ENCODE measurements at places on chromosomes 1 and 21.

GRCh38 chr1:208181364-208181763, 62.8 kb downstream of the PLXNA2 start:
- DNase-seq = no peak

- no peak for DNase-seq
Measured at GRCh38 chr1:157831968-157832626, 9.5 kb downstream of the CD5L start.

- no peak for DNase-seq
Measured at GRCh38 chr1:181646710-181647109, 163.4 kb downstream of the CACNA1E start.

DNA sequence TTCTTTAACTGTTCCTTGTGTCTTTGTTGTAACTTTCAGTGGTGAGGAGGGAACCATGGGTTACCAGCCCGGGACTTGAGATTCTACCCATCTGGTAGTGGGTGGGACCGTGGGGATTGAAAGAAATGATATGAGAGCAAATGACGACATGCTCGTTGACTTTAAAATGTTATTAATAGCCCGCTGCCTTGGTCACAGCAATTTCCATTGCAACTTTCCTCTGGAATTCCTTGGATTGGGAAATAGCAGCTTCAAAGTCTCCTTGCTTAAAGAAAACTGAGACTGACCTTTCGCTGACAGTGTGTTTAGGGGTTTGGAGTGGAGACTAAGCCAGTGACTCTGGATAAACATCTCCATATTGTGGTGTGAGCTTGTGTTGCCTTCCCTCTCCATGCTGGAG, 44.2 kb upstream of the MARK1 start:
- no peak for DNase-seq

- no peak for DNase-seq
Measured at GRCh38 chr1:30892671-30893073, 15.9 kb downstream of the SDC3 start.

- DNase-seq = no peak
Measured at GRCh38 chr1:175274368-175274767, 81.8 kb upstream of the KIAA0040 start.

DNA sequence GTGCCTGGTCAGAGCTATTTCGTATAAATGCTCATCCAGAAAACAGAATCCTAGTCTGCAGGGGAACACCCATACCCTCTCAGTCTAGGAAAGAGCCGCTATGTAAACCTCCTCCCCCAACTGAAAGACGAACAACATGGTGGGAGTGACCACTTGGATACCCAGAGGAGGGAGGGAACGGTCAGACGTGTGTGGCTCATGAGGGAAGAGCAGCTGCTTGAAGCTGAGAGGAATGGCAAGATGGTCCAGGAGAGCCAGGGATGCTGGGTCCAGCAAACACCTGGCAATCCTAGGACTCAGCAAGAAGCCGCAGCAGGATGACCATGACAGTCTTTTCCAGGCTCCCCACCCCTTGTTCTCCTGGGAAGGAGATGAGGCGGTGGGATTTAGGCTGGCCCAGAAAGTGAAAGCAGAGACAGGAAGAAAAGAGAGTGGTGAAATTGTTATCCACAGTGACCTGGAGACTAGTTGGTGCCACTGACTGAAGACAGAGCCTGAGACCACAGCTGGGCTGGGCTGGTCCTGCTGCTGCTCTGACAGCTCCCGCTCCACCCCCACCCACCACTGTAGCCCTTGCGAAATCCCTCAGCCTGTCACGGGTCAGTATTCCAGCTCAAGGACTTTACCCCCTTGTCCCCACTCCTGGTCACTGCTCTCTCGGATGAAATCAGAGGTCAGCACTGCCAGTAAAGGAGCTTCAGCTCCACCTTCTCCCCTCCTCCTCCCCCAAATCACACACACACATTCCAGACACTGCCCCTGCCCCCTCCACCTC, 3.6 kb downstream of the CERS2 start:
- DNase-seq = no peak

DNA sequence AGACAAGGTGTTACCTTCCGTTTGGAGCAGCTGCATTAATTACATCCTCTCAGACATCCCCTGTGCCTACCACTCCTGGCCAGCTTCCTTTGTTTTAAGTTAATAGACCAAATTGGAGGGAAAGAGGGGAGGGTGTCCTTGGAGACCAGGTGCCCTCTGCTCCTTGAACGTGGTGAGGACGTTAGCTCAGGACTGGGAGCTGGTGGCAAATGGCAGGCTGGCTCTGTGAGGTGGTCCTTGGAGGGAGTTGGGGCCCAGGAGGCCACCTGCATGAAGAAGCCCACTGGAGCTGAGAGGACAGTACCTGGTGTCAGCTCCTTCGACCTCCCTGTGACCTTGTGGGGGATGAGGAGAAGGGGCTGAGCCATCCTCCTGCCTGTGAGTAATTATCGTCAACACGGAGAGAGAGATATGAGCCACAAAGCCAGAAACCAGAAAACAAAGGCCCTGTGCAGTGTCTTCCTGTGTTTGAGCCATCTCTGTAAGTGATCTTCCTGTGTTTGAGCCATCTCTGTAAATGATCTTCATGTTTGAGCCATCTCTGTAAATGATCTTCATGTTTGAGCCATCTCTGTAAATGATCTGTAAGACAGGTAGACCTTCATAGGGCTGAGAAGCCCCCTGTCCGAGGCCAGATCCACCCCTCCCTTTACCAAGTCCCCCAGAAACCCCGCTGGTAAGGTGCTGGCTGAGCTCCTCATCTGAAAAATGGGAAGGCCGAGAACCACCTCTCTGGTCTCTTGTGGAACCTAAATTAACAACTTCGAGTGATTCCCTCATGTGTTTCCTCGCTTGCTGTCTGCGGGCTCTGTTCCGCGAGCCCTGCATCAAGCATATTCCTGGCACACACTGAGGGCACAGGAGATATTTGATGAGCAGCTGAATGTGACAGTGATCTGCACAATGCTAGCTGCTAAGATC, 126.0 kb downstream of the CAMTA1 start:
- no peak for DNase-seq

GRCh38 chr1:219312967-219313366, 139.3 kb downstream of the LYPLAL1 start:
- DNase-seq = no peak

GRCh38 chr1:46508757-46509156, 19.1 kb downstream of the DMBX1 start:
- no peak for DNase-seq

GRCh38 chr1:228987736-228988506, 252.6 kb downstream of the RHOU start:
- DNase-seq = no peak

GRCh38 chr1:237672748-237673147, 218.0 kb downstream of the ZP4 start:
- DNase-seq = no peak

GRCh38 chr1:8398086-8398485, 80.2 kb downstream of the SLC45A1 start:
- no peak for DNase-seq

GRCh38 chr1:1407636-1408318, 684 bp upstream of the MRPL20 start:
- DNase-seq = no peak

GRCh38 chr1:26692211-26692792, 3.5 kb upstream of the ARID1A start:
- DNase-seq = peak; percentile 72

- no peak for DNase-seq
Measured at GRCh38 chr1:167644551-167644950, 14.5 kb downstream of the RCSD1 start.

DNA sequence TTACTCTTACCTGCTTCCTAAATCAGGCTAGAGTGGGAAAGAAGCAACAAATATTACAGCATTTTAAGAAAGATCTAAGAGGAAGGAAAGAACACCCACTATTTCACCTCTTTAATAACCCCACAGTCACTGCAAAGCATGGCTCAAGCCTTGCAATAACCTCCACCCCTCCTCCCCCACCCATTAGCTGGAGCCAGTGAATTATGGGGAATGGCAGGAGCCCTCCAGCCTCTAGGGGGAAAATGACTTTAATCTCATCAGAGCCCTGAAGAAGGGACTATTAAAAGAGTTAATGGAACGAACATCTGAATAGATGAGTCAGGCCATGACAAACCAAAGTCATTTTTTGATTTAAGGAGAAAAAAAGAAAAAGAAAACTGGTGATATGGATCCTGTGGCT, 630.7 kb upstream of the PLXNA2 start:
- no peak for DNase-seq

DNA sequence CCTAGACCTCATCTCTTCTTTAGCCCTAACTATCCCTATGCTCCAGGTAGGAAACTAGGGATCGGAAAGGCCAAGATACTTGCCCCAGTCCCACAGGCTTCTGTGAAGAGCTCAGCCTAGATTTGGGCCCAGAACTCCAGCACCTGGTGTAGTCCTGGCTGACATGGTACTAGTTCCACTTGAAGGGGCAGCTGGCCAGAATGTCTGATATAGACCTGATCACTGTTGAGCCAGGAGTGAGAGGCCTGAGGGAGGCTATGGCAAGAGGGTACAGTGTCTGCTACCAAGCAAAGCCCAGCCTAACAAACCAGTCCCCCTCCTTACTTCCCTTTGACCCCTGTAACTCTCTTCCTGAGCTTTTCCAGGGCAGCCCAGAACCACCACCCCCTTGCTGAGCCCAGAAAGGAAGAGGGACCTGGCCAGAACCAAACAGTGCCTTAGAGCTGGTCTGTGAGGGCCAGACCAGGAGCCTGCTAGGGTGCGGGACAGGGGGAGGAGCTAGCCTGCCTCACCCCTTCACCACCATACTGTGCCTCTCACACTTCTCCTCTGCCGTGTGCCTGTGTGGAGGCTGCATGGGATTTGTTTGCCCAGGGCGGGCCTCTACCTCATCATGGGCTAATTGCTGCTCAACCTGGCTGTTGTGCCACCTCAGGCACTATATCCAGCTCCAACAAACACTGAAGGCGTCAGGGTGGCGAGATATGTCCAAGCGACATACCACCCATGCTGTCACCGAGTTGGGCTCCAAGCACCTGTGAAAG, 10.9 kb downstream of the POMGNT1 start:
- DNase-seq = no peak

- DNase-seq = no peak
Measured at GRCh38 chr1:6517435-6517851, 26.0 kb upstream of the PLEKHG5 start.

GRCh38 chr1:2180297-2181245, 14.0 kb downstream of the FAAP20 start:
- no peak for DNase-seq

- DNase-seq = no peak
Measured at GRCh38 chr1:46490406-46490655, 695 bp downstream of the DMBX1 start.

DNA sequence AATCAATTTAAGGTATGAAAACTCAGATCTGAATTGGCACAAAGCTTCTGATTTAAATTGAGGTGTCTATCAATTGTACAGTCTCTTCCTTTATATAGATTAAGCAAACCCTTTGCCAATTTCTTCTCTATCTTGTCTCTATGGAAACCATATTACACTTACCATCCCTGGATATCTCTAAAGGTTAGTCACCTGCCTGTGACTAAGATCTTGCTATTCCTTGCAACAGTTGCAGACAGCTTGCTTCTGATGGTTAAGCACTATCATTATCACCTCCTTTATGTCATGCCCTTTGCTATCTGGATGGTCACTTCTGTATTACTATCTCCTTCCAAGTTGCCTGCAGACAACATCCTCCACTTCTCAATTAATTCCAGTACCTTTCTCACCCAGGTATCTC, 998.6 kb upstream of the B3GALT2 start:
- no peak for DNase-seq

- no peak for DNase-seq
Measured at GRCh38 chr1:68723791-68724190, 226.9 kb upstream of the DEPDC1 start.

- DNase-seq = peak; percentile 39
Measured at GRCh38 chr1:77281491-77282186, at the start of gene AK5. Gene AK5 (plus strand): TSS chr1:77282019. CDS start chr1:77282314, 295 bp downstream.

GRCh38 chr1:176211396-176212165, 4.5 kb upstream of the COP1 start:
- DNase-seq = no peak

- no peak for DNase-seq
Measured at GRCh38 chr1:109912873-109913272, 2.2 kb downstream of the CSF1 start.

- no peak for DNase-seq
Measured at GRCh38 chr1:155124503-155125463, 2.9 kb upstream of the EFNA1 start.

DNA sequence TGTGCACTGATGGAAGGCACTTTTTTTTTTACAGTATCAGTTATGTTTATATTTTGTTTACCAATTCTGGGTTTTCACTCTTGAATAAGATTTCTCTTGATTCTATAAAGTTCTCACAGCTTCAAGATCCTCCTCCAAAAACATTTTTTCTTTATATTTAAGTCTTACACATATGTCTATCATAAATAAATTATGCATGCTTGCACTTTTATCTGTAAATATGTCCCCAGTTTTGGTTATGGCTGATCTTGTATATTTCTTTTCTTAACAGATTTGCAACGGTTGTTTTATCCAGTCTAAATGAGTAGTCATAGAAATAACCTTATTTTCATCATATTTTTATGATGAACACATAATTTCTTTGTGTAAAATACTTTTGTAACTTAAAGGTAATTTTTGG, 1456.5 kb downstream of the MRPL39 start:
- DNase-seq = no peak

- DNase-seq = no peak
Measured at GRCh38 chr21:31530897-31531705, 128.4 kb upstream of the SOD1 start.

DNA sequence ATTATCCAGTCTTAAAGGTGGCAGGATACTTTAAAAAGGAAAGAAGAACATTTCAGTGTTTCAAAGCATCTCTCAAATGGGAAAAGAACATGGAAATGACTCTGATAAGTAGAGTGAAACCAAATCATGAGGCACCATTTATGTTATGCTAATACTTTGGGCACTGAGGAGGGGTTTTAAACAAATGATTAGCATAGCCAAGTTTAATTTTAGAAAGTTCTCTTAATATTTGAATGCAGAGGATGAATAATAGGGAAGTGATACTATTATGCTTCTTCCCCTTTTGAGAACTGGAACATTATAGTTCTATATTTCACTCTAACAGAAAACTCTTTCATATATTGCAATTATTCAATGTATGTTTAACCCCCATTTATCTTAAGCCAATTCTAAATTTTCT, 1181.9 kb upstream of the PRMT6 start:
- DNase-seq = no peak

DNA sequence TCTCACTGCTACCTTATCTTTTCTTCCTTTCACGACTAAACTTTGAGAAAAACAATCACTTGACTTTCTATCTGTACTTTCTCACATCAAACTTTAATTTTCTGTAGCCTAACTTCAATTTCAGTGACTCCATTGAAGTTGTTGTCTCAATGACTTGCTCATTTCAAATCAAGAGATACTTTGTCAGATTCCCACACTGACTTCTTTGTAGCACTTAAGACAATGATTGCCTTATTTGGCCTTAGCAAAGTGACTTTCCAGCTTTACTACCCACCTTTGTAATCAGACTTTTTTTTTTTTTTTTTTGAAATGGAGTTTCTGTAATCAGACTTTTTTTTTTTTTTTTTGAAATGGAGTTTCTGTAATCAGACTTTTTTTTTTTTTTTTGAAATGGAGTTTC, 37.0 kb downstream of the AGO4 start:
- no peak for DNase-seq

DNA sequence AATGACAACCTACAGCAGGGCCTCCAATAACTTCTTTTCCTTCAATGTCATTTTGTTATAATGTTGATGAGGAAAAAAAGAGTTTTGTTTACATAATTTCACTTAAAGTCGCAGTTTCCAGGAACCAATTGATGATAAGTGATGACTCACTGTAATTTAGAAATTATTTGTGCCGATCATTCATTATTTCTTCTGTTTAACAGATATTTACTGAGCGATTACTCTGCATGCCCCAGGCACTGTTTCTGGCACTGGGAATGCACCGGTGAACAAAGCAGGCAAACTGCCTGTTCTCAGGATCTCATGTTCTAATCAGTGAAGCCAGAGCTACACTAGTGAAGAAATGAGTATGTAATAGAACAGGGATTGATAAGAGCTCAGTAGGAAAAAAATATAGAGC, 403.4 kb downstream of the NTNG1 start:
- DNase-seq = no peak
